ENCODE measurements at places on chromosomes 12 and 14. TPM values are rescaled to one million over a fixed set of nuclear protein-coding genes. Genes with fewer than 3 reads are reported as not detected.

- DNase-seq = no peak
Measured at GRCh38 chr12:92502417-92503028, 200.3 kb upstream of the PLEKHG7 start.

DNA sequence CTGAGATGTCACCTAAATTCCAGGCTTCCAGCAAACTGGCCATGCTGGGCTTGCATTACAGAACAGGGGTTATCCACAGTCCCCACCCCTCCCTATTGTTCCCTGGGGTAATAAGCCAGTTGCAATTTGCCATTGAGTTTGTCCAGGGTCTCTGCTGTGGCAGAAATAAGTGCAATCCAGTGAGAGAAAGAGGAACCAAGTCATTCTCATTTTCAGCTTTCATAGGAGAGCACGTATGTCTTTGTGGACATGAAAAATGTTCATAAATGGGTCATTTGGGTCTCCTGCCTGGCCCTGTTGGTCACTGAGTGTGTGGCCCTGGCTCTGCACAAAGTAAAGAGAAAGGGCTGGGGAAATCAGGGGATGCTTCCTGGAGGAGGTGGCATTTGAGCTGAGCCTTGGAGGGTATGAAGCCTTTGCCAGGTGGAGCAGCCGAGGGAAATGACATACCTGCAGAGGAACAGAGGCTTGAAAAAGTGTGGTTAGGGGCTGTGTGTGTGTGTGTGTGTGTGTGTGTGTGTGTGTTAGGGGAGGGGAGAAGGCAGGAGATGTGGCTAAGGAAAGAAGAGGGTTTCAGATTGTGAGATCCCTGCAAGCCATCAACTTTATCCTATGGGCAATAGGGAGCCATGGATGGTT, 29.3 kb downstream of the CMKLR1 start:
- DNase-seq = no peak

DNA sequence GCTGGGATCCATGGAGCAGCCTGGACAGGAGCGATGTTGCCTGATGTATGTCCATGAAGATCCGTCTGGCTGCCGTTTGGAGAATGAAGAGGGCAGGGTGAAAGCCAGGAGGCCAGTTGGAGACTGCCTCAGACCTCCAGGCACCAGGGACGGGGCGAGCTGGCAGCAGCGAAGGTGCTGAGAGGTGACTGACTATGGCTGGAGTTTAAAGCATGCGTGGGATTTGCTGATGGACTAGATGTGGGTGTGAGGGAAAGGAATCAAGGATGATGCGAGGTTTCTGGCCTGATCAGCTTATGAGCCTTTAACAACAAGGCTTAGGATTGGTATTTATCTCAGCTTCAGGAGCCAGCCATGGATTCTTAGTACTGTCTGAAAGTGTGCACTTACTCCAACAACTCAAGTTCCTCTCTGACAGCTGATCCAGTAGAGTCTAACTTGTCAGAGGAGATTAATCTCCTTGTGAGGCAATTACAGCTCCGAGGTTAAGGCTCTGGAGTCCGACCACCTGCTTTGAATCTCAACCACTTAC, 49.4 kb downstream of the DYNC1H1 start:
- no peak for DNase-seq

- DNase-seq = no peak
Measured at GRCh38 chr12:123344086-123344485, 20.6 kb downstream of the SBNO1 start.

GRCh38 chr12:94250130-94250529, 101.8 kb downstream of the PLXNC1 start:
- no peak for DNase-seq

DNA sequence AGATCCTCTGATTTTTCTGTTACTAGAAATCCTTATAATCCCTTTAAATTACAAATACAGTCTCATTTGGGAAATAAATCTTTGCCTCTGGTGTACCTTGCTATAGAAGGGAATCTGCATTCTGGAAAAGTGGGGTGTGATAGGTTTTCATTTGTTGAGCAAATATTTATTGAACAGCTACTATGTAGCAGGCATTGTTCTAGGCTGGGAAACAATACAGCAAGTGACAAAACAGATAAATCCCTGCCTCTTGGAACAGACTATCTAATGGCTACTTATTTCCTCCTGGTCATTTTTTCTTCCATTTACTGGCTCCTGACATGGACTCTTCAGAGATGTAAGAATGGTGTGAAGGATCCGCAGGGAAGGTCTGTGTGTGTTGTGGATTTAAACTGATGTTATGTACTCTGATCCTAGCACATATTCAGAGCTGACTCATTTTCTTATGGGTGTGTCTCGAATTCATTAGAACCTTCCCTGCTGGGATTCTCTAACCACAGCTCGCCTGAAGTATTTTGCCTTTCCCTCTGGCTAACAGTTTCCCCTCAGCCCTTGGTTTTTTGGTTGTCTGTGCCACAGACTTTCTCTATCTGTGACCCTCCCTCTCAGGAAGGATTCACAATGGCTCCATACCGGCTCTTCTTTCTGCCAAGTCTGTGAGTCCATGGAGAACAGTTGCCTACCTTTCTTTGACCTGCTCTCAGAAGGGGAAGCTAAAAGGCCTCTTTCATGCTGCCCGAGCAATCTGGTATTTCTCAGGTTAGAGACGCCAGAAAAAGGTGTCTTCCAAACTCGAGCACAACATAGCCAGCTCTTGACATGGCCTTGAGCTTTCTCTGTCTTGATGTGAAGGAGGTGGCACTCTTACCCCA, 53.7 kb downstream of the TMTC2 start:
- peak; percentile 19 for DNase-seq

DNA sequence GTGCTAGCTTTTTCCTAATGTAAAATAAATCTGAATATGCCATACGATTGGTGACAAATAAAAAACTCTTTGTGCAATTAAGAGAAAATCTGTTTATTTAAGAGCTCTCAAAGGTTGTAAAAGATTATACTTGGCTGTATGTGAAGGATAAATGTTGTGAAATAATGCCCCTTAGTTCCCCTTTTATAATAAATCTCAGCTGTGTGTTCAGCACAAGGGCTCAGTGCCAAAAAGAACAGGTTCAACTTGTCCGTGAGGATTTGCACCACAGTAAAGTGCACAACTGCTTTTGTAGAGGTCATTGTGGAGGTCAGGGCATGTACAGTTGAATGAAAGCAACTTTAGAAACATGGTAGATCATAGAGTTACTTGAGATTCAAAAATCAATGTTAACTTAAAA, 118.6 kb downstream of the TRMT5 start:
- no peak for DNase-seq

- DNase-seq = no peak
Measured at GRCh38 chr14:59997449-59997848, 77.5 kb downstream of the LRRC9 start.

Gene PDZRN4
- total RNA-seq = 0.17 TPM

Gene SPTB
- total RNA-seq = 0.22 TPM

Gene GALNT16
- 1.2 TPM for total RNA-seq

Gene SSPN
- total RNA-seq = 0.31 TPM

Measured in H7 (cell line).